ENCODE measurements at places on chromosomes 1 and 21. TPM values are rescaled to one million over a fixed set of nuclear protein-coding genes. Genes with fewer than 3 reads are reported as not detected.

- H3K27me3 ChIP-seq, result no peaks in the 10 kb centered on the region
- no peak overlapping the region for H3K27ac ChIP-seq
- H3K36me3 ChIP-seq, result no peaks in the 10 kb centered on the region
- H3K4me1 ChIP-seq, result peaks cover 9% of the 10 kb centered on the region
These were observed 45.3 kb upstream of the PODN start for GRCh38 chr1:53016705-53017104.

- H3K27ac ChIP-seq, result no peak overlapping the region
- H3K27me3 ChIP-seq, result no peaks in the 10 kb centered on the region
- H3K36me3 ChIP-seq, result no peaks in the 10 kb centered on the region
- no peak overlapping the region for H3K4me3 ChIP-seq
These were observed 14.0 kb downstream of the CAMK1G start for GRCh38 chr1:209597499-209597898.

GRCh38 chr1:236979149-236979900, 24.9 kb downstream of the MT1HL1 start:
- H3K27me3 ChIP-seq, result no peaks in the 10 kb centered on the region
- no peak overlapping the region for H3K4me3 ChIP-seq
- H3K27ac ChIP-seq, result no peak overlapping the region

DNA sequence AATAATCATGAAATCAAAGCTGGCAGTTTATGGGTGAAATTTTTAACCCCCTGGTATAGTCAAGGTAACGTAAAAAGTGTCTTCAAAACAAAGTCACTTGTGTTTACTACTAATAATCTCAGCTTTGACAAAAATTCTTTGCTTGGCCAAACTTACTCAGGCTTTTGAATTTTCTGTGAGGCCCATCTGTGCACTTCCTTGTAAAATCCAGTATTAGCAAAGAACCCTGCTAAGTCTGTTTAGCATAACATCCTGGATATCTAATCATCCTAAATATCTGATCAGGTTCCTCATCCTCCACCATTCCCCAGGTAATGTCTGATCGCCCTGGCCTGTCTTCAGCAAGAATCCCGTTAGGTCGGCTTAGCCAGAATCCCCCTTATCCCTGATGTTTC, 3.0 kb downstream of the LYST start:
- H3K27me3 ChIP-seq, result no peaks in the 10 kb centered on the region
- H3K36me3 ChIP-seq, result no peaks in the 10 kb centered on the region
- no peaks in the 10 kb centered on the region for H3K4me1 ChIP-seq
- DNase-seq, result no peak
- no peak overlapping the region for H3K4me3 ChIP-seq

DNA sequence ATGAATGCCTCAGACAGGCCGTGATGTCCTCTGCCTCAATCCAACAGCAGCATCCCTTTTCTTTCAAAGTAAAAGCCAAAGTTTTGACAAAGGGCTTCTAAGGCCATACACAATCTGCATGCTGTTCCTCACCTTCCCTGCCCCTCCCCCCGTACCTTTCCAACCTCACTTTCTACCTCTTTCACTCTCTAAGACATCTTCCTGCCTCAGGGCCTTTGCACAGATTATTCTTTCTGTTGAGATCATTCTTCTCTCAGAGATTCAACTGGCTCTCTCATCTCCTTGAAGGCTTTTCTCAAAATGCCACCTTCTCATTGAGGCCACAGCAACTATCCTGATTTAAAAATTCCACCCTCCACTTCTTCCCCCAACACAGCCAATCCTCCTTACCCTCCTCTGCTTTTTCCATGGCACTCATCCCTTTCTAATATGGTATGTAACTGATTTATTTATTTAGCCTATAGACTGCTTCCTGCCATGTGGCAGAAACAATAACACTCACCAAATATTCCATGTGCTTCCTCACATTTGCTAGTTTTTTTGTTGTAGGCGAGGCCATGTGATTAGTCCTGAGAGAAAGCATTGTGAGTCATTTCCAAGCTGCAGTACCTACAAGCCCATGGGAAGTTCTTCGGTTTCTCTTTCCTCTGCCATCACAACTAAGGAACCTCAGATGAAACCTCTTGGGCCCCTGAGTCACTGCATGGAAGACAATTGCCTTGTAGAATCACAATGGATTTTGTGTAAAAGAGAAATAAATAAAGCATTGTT, 58.7 kb upstream of the GADD45A start:
- H3K27me3 ChIP-seq, result no peaks in the 10 kb centered on the region
- H3K4me3 ChIP-seq, result no peak overlapping the region
- no peak for DNase-seq
- no peak overlapping the region for H3K27ac ChIP-seq

Gene PADI4
- not detected for total RNA-seq

DNA sequence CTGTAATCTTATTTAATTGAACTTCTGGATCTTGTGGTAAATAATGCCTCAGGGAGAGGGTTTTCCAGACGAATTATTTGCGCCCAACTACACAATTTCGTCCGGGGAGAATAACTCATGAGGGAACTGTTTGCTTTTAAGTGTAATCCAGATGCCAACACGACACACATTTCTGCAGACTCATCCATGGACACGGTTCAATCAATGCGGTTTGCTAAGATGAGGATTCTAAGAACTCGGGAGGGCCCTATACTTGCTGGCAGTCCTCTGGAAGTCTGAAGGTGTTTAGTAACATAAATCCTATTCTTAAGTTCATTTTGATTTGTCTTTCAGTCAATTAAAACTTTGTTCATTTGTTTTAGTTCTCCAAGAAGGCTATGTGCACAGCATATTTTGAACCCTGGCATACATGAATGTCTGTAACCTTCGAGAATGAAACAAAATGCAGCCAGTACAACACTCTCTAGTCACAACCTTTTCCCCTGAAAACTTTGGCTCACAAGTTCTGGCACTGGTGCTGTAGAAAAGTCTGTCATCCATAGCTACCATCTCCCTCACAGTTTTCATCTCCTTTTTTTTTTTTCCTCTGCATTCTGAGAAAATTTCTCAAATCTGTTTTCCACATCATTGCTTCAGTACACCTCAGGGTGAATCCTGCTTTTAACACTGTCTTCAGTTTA, 38.8 kb downstream of the DIPK1A start:
- H3K4me3 ChIP-seq, result no peak overlapping the region
- H3K27ac ChIP-seq, result no peak overlapping the region
- no peaks in the 10 kb centered on the region for H3K36me3 ChIP-seq
- no peaks in the 10 kb centered on the region for H3K4me1 ChIP-seq

Gene KDF1
- total RNA-seq, result 27.3 TPM

DNA sequence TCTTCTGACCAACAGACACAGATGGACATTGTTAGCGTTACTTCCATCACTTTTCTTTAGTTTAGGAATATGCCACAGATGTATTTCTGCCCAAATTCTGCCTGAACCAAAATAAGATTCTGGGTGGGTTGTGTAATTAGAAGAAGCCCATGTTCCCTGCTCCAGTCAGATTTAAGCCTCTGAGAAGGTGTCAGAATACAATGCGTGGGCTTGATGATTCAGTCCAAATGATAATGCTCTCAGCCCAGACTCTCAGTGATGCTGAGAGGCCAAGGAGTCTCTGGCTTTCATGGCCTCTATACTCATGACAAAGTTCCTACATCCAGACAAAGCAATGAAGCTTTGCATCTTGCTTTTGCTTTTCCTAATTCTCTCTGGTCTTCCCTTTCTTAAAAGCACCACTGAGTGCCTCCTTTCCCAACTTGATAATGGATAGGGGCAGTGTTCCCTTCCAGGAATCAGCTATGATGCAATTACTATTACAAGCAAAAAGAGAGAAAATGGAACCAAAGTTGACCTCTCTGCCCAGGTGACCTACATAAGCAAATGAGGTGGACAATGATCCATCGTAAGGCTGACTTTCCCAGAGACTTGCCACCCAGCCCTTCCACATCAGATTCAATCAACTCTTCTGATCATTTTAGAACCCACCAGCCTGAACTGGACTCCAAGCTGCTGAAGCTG, 8.8 kb downstream of the SEC16B start:
- no peak overlapping the region for H3K27ac ChIP-seq
- H3K4me3 ChIP-seq, result no peak overlapping the region
- no peaks in the 10 kb centered on the region for H3K36me3 ChIP-seq
- no peaks in the 10 kb centered on the region for H3K4me1 ChIP-seq
- DNase-seq, result no peak
- no peaks in the 10 kb centered on the region for H3K27me3 ChIP-seq

- no peak for DNase-seq
- no peak overlapping the region for H3K27ac ChIP-seq
- H3K27me3 ChIP-seq, result no peaks in the 10 kb centered on the region
- H3K4me3 ChIP-seq, result no peak overlapping the region
- no peaks in the 10 kb centered on the region for H3K36me3 ChIP-seq
- H3K4me1 ChIP-seq, result peaks cover 11% of the 10 kb centered on the region
These were observed 80.0 kb downstream of the DYRK1A start for GRCh38 chr21:37446552-37446951.

DNA sequence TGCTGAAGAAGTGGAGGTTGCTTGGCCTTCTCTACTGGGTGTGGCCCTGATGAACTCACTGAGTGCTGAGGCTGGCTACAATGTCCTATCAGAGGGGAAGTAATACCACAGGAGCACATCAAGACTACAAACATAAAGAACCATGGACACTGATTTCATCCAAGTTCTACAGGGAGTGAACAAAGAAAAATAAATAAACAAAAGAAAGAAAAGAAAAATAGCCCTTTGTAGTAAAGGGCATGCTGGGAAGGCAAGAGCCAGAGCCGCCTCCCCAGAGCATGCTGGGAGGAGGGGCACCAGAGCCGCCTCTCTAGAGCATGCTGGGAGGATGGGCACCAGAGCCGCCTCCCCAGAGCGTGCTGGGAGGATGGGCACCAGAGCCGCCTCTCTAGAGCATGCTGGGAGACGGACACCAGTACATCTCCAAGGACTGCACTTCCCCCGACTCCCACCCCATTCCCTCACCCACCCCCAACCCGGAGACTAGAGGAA, 65.9 kb downstream of the LAMC2 start:
- no peaks in the 10 kb centered on the region for H3K36me3 ChIP-seq
- H3K4me3 ChIP-seq, result no peak overlapping the region

DNA sequence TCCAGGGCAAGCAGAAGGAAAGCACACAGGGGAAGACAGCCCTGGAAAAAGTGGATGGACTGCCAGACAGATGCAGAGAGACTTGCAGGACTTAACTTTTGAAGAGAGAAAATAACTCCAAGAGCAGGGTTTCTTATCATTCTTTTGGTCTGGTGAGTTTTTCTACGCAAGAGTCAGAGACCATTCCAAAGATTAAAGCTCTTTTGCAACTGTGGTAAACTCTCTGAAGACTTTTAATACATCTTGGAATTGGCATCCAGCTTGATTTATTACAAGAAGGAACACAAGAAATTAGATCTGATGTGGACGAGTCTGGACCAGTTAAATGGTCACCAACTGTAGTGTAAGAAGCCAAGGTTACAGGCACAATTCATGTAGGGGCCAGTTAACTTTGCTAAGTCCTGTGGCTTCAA, 153.4 kb downstream of the SIPA1L2 start:
- no peaks in the 10 kb centered on the region for H3K27me3 ChIP-seq
- H3K4me1 ChIP-seq, result no peaks in the 10 kb centered on the region
- H3K4me3 ChIP-seq, result no peak overlapping the region
- no peak for DNase-seq

Gene PLPPR4
- total RNA-seq, result 0.48 TPM

DNA sequence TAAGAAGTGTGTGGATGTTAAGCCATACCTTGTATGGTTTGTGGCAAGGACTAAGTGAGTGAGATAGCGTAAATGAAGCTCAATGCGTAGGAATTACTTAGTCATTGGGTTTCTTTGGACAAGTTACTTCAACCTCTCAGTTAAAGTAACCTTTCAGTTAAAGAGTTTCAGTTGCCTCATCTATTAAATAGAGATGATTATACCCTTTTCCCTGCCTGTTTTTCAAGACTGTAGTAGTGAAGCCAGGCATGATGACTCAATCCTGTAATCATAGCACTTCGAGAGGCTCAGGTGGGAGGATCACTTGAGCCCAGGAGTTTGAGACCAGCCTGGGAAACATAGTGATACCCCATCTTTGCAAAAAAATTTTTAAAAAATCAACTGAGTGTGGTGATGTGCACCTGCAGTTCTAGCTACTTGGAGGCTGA, 6.3 kb downstream of the ZMPSTE24 start:
- DNase-seq, result no peak
- peaks cover 9% of the 10 kb centered on the region for H3K36me3 ChIP-seq
- H3K4me3 ChIP-seq, result no peak overlapping the region
- H3K27ac ChIP-seq, result no peak overlapping the region
- H3K27me3 ChIP-seq, result no peaks in the 10 kb centered on the region
- no peaks in the 10 kb centered on the region for H3K4me1 ChIP-seq

Gene HIVEP3
- 1.9 TPM for total RNA-seq

DNA sequence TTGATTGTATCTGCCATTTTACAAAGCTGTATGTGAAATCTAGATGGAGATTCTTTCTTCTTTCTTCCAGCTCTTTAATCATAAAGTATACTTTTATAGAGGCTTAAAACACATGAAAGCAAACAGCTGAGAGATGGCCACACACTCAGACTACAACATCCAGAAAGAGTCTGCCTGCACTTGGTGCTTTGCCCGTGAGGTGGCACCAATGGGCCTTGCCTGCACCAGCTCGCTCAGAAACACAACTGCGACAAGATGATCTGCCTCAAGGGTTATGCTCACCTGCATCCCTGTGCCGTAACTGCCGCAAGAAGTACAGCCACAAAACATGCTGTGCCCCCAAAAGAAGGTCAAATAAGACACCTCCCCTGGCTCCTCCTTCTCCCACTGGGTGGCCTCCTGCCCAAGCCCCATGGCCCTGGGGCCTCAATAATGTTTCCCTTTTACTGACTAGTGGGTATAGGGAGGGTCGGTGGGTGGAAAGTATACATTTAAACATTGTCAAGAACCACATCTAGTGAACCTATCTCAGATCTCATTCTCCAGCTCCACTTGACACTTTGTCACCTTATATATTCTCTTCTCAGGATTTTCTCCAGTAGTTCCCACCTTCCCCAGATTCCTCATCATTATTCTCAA, 66.7 kb upstream of the ANGPTL3 start:
- no peak overlapping the region for H3K4me3 ChIP-seq
- no peaks in the 10 kb centered on the region for H3K36me3 ChIP-seq
- no peaks in the 10 kb centered on the region for H3K4me1 ChIP-seq

DNA sequence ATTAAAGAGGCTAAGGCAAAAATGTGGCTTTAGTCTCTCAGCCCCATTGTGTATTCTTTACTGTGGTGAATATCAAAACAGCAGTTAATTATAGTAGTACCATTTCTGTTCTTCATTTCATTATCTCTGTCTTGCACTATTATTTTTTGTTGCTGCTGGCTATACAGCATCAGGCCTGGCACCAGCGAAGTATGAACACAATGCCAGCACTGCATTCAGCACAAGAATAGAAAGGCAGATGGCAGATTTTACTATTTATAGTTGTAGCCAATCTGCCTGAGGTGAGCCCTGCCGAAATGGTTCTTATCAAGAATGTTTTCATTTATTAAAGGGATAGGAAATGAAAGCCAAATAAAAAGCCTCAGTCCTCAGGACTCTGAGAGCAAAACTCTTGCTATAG, 72.1 kb downstream of the GPR52 start:
- H3K36me3 ChIP-seq, result no peaks in the 10 kb centered on the region
- H3K4me3 ChIP-seq, result no peak overlapping the region
- no peaks in the 10 kb centered on the region for H3K27me3 ChIP-seq
- no peak overlapping the region for H3K27ac ChIP-seq
- DNase-seq, result no peak

Gene MSH4
- 0.20 TPM for total RNA-seq
